ENCODE measurements at places on chromosomes 12 and 14.

- no peak for DNase-seq
Measured at GRCh38 chr14:48023881-48024280, 348.5 kb upstream of the MDGA2 start.

GRCh38 chr14:75050852-75051555 lies at the start of gene MLH3:
Gene MLH3 (minus strand): TSS chr14:75051467. CDS start chr14:75049655, 1,812 bp downstream.
- DNase-seq, result peak; percentile 91

DNA sequence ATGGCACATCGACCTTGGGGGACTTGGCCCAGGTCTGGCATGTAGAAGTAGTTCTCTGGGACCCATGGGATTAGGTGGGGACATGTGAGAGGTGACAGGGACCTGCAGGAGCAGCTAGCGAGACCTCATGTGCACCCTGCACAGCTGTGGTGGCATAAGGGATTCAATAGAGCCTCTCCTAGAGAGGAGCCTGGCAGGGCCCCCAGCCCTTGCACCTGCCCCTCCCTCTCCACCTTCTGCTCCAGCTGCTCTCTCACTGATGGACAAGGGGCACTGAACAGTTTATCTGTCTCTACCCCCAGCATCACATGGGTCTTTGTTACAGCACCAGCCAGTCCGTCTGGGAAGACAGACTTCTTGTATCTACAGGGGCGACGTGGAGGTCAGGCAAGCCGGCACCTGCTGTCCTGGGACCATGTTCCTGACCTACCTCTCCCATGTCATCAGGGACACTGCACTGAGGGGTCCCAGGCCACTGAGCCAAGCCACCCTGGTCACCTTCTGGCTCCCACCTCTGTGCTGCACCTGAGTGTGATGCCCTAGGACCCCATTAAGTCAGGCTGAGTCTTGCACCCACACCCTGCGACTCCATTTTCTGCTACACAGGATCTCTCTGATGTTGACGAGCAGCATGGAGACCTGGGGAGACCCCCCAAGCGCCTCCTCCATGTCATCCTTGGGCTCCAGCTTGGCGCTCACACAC lies 32.6 kb downstream of the DDX11 start:
- no peak for DNase-seq

DNA sequence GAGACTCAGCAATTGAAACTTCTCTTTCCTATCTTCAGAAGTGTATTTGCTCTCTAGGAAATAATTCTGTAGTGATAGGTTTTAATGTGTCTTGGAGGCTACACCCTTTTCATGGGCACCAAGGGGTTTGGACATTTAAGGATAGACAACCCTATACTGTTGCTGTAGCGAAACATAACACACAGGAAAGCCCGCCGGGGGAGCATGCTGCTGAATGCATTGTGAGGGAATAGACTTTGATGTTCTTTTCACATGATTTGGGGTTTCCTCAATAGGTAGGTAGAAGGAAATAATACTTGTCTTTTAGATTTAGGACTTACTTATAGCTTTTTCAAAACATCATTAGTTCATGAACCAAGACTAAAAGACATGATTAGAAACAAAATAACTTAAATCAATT lies 97.0 kb downstream of the PELI2 start:
- DNase-seq, result no peak

GRCh38 chr12:116996621-116997020 lies 85.9 kb downstream of the FBXW8 start:
- DNase-seq, result no peak

- DNase-seq, result peak; percentile 77
Measured at GRCh38 chr12:104671409-104672095, 214.8 kb downstream of the CHST11 start.

DNA sequence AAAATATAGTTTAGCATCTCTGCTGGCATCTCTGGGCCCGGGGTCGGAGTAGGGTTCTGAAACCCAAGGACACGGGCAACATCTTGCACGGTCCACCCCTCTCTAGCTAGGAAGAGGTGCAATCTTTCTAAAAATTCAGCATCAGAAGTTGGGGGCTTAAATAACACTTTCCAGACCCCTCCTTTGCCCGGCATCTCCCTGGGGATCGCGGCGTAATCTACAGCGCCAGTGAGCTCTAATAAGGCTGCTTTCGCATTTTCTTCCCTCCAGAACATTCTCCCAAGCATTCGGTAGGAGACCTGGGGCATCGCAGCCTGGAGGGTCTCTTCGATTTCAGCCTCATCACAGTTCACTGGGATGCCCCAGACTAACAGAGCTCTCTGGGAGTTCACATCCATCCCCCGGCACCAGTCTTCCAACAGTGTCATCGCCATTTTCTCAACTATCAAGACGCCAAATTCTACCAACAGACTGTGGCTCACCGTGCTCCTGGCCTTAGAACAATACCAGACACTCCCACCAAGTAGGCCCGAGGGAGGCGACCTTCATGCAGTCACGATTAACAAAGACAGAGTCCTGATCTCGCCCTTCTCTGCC lies 880 bp downstream of the PNMA1 start:
- DNase-seq, result no peak

All from GM13976 (cell line).